ENCODE measurements at places on chromosomes 12 and 14.

DNA sequence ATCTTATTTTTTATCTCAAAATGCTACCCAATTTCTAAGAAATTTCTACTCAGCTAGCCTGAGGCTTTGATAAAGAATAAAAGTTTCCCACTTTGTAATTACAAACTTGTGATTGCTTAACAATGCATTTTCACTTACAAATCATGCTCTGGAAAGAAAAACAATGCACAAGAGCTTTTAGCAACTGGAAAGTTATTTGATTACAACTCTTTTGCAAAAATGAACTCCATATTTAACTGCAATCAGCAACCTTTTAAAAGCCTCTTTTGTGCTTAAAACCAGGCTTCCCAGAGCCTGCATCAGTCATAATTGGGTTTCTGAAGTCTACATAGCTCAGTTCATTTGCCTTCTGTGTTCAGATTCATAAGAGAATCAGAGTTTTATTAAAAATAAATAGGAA is 395.2 kb downstream of the PAWR start:
- no peak for DNase-seq

DNA sequence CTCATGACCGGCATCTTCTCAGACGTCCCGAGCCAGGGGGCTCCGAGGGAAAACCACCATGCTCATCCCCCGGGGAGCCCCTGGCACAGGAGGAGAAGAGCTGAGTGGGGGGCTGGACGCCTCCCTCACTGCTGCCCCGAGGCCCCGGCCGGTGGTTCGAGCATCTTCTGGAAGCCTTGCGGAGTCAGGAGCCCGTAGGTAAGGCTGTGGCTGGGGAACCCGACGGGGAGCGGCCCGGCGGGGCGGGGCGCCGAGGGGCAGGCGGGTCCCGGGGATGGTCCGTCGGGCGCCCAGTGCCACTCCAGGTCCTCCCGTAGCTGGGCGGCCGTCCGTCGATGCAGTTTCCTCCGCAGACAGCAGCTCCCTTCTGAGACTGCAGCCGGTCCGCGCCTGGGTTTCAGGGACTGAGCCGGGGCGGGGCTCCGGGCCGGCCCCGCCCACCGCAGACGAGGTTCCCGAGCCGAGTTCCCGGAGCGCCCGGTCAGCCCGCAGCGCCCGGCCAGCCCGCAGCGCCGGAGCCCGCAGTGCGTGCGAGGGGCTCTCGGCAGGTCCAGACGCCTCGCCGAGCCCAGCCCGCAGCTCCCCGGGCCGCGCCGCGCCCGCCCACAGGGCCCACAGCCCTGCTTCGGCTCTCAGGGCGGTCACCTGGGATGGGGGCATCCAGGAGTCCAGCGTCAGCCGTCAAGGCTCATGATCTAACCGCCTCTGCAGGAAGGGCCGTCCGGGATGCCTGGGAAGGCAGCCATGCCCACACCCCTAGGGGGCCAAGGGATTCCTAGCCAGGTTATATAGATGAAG is at the start of gene PGF:
PGF (minus strand) TSS at position 369 of the 798 bp plus-strand sequence; CDS start at position 14, 355 bp downstream.
- DNase-seq = no peak

GRCh38 chr12:92511786-92512185 is 191.0 kb upstream of the PLEKHG7 start:
- DNase-seq = no peak

DNA sequence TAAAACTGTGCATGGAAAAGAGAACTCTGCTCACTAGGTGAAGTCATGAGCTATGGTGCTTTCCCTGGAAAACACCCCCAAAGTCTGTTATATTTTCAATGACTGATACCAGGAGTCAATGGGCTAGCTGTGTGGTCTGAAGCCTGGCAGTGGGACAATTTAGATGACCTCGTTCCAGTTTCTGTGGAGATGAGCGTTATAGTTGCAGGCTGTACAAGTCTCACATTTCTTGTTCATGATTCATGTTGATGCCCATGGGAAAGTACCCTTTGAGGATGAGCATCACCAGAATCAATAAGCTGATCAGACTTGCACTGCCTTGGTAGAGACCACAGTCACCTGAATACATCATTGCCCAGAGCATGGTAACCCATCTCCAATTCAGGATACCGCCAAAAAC is 70.7 kb downstream of the NOVA1 start:
- no peak for DNase-seq

DNA sequence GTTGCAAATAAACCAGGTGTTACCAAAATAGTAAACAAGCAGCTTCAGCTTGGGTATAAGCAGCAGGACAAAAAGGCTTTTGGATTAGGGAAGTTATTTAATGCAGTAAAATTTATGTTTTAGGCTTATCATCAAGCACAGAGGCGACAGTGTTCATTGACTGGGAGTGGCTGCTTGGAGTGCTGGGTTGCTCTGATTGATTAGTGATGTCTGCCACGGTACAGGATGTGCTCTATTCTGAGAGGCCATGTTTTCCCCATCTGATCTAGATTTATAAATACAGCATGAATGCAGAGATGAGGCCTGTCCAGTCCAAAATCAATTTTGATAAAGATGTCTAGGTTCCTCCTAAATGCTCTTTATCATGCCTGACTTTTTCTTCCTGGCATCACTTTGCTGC is 83.5 kb downstream of the MAP1LC3B2 start:
- DNase-seq = no peak

DNA sequence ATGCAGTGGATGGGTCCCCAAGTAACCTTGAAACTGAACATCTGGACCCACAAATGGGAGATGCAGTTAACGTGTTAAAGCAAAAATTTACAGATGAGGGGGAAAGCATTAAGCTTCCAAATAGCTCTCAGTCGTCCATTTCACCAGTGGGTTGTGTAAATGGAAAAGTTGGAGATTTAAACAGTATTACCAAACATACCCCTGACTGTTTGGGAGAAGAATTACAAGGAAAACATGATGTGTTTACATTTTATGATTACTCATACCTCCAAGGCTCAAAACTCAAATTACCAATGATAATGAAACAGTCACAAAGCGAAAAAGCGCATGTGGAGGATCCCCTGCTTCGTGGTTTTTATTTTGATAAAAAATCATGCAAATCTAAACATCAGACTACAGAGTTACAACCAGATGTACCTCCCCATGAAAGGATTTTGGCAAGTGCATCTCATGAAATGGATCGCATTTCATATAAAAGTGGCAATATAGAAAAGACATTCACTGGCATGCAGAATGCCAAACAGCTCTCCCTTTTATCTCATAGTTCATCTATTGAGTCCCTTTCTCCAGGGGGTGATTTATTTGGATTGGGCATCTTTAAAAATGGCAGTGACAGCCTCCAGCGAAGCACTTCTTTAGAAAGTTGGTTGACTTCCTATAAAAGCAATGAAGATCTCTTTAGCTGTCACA is 116.6 kb upstream of the NPAS3 start:
- DNase-seq = no peak

DNA sequence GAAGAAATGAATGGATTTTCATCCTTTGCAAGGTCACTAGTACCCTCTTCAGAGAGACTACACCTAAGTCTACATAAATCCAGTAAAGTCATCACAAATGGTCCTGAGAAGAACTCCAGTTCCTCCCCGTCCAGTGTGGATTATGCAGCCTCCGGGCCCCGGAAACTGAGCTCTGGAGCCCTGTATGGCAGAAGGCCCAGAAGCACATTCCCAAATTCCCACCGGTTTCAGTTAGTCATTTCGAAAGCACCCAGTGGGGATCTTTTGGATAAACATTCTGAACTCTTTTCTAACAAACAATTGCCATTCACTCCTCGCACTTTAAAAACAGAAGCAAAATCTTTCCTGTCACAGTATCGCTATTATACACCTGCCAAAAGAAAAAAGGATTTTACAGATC is 40.8 kb downstream of the SPATA7 start:
- no peak for DNase-seq

DNA sequence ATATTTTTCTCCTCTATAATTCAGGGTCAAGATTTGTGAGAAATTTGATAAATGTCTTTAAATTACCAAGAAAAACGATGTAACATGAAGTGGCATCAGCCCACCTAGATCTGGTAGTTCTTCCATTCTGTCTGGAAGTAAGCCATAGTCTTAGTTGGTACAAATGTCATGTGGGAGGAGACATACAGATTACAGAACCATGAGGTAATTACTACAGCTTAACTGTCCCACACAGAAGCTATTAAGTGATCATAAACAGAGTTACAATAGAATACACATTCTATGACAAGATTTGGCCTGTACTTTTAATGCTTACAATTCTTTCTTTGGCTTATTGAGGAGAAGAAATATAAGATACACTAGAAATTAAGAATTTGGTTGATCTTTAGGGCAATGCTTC is 13.7 kb upstream of the SIX1 start:
- DNase-seq = no peak

DNA sequence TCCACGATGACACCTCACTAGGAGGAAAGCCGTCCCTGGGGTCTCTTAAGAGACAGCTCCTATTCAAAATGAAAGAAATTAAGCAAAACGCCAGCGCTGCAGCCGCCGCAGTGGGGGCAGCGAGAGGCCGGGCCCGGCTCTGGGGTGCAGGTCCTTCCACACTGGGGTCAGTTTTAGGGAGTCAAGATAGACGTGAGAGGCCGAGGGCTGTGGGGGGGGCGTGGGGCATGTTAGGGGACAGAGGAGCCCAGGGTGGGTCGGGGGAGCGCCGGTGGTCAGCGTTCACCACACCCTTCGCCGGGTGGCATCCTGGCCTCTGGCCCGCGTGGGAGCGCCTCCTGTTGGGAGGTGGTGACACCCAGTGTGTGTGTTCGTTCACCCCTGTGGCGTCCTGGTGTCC is 25.7 kb downstream of the KIF26A start:
- DNase-seq = no peak

DNA sequence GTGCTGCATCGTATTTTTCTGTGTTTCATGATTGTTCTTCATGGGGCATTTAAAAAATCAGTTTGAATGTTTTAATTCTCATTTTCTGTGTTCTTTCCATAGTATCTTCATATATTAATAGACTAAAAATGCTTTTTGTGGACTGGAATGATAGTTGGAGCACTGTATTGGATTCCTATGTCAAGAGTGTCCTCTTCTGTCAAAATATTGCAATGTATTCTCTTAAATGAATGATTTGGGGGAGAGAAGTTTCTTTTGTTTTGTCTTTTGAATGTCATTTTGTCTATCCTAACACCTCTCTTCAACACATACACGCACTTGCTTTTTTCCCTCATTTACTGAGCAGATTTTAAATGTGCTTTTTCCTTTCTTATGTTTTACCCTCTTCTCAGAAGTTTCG is 4.7 kb upstream of the EIF2S3B start:
- DNase-seq = no peak

DNA sequence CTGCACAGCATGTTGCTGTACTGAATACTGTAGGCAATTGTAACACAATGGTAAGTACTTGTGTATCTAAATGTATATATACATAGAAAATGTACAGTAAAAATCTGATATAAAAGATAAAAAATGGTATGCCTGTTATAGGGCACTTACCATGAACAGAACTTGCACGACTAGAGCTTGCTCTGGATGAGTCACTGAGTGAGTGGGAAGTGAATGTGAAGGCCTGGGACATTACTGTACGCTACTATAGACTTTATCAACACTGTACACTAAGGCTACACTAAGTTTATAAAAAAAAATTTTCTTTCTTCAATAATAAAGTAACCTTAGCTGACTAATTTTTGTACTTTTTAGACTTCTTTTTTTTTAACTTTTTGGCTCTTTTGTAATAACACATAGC is 24.2 kb upstream of the NEDD1 start:
- no peak for DNase-seq

DNA sequence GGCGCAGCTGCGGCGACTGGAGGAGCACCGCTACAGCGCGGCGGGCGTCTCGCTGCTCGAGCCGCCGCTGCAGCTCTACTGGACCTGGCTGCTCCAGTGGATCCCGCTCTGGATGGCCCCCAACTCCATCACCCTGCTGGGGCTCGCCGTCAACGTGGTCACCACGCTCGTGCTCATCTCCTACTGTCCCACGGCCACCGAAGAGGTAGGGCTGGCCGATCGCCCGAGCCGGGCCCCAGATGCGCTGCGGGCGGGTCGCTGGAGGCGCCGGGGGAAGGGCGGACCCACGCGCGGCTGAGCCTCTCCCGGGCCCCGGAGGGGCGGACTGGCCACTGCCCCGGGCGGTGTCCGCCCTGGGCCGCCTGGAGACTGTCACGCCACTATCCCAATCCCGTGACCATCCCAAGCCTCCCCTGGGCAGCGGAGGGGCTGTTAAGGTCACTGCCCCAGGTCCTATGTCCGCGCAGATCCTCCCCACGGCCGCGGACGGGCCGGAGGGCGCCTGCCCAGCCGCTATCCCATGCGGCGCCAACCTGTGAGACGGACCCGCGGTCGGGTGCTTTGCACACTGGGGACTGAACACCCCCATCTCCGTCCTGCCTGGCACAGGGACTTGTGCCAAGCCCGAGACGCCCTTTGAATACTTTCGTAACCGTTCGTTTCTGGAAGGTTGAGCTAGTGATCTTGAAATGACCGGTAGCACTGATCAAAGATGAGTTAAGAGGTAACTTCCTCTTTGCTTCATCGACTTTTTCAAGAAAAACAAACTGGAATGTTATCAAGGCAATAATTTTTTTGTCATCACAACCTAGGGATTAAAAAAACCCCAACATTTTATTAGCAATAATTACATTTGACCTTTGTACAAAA is 725 bp downstream of the CHPT1 start:
- no peak for DNase-seq

GRCh38 chr14:69181491-69181890 is 9.8 kb upstream of the EXD2 start:
- DNase-seq = no peak

DNA sequence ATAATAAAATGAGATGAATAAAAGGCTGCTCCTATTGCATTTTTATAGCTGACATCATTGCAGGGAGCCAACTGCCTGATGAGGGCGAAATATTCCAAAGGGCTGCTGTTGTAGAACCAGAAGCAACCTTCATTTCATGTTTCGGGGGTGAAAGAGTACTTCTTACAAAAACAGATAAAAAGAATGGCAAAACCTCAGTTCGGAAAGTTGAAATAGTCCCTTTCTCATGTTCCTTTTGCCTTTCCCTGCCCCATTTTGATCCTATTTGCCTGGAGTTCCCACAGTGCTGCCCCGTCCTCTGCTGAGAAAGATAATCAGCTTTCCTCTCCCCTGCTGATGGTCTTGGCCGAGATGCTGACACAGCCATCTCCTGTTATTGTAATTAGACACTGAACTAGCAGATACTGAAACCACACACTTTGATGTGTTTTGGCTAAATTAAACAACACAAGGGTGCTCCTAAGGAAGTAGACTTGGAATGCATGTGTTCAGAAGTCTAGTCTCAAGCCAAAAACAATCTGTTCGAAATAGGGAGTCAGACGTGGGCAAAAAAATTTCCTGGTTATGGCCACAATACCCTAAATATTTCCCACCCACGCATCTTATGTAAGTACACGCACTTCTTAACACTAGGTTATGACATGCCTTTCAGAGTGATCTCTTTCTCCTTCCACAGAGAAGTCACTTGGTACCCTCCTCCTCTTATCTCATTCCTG is 117.2 kb downstream of the PPM1H start:
- DNase-seq = no peak

DNA sequence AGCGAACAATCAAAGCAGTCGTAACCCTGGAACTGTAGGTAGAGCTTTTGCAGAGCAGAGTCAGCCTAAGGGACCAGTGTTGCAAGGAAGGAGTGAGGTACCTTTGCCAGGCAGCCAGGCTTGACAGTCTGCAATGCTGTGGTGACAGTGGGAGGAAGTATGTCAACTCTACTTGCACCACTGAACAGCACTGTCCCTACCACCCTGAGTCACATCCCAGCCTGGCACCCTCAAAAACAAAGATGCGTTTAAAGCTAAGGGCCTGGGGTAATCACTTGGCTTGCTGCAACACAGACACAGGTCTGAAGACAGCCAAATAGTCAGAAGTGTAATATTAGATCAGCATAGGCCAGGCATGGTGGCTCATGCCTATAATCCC is 141.9 kb downstream of the DPF3 start:
- no peak for DNase-seq

Measured in HFF-Myc (cell line).